ENCODE measurements at places on chromosomes 7 and 10. TPM values are rescaled to one million over a fixed set of nuclear protein-coding genes. Genes with fewer than 3 reads are reported as not detected.

Gene NODAL
- not detected for total RNA-seq

GRCh38 chr7:85765698-85766298, 578.9 kb upstream of the SEMA3D start:
- DNase-seq: no peak

DNA sequence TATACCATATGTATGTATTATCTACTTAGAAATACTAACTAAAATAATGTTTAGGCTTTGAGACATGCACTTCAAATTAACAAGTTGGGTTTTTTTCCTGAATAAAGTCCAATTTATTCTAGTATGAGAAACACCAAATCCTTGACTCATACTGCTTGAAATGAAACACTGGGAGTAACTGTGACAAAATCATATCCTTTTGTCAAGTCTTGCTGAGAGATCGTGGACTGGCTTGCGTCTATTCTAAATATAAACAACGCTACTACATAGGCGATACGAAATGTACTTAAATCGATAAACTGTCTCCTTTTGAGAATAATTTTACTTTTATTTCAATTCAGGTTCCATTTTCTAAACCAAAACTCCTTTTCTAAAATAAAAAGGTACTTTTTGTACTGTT, 16.3 kb downstream of the SMURF1 start:
- no peak for DNase-seq

GRCh38 chr7:69691327-69691726, 93.1 kb downstream of the AUTS2 start:
- no peak for DNase-seq

- no peak for DNase-seq
Measured at GRCh38 chr10:132912713-132913558, 29.4 kb downstream of the CFAP46 start.

DNA sequence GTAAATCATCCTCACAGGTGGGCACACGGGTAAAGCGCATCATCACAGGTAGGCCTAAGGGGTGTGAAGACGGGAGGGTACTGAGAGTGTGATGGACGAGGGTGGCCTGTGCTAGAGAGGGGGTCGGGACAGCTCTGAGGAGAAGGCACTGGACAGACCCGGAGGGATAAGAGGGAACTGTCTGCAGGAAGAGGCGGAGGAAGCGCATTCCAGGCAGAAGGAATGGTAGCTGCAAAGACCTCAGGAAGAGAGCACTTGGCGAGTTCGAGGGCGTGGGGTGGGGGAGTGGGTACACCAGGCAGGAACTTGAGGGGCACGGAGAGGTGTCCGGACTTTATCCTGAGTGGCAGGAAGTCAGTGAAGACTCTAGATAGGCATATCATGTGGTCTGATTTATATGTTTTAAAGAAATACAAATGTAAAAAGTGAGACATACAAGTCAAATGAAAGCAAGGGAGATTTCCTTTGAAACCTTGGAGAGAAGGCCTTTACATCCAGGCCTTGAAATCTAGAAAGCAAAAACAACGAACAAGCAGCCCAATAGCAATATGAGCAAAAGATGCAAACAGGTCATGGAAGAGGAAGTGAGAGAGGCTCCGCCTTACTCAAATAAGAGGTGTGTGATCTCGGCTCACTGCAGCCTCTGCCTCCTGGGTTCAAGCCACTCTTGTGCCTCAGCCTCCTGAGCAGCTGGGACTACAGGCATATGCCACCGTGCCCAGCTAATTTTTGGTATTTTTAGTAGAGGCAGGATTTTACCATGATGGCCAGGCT, 3.6 kb downstream of the LHPP start:
- peak; percentile 28 for DNase-seq

- no peak for DNase-seq
Measured at GRCh38 chr7:116584721-116585120, 59.9 kb downstream of the CAV1 start.

- no peak for DNase-seq
Measured at GRCh38 chr7:138519061-138519798, 59.2 kb downstream of the TRIM24 start.

GRCh38 chr7:18637516-18637915, 142.0 kb downstream of the HDAC9 start:
- no peak for DNase-seq

All from activated CD4-positive, alpha-beta memory T cell treated with anti-CD3 and anti-CD28 coated beads for 36 hours (primary cell).